RCC 7860 (cell line): ENCODE measurements at places on chromosomes 5 and 9.
A peak's percentile ranks its signal among the peaks of the same experiment; 100 is the strongest.

DNA sequence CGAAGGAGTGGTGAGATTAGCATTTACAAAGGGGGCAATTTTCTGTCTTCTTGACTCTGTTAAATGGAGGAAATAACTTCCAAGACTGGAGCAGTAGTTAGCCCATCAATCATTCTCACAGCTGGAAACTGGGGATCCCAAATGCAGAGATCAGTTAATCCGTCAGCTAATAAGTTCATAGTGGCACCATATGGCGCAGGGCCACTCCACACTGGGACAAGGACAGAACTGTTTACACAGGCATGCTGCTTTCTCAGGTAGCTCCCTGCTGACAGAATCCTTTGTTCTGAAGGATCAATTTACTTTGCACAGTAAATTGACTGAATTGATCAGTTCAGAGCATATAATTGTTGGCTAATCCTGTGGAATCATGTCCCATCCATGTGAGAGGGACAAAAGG, 395.7 kb downstream of the TMEM161B start:
- DNase-seq: no peak

- DNase-seq: no peak
Measured at GRCh38 chr9:18969128-18969527, 63.9 kb downstream of the SAXO1 start.

DNA sequence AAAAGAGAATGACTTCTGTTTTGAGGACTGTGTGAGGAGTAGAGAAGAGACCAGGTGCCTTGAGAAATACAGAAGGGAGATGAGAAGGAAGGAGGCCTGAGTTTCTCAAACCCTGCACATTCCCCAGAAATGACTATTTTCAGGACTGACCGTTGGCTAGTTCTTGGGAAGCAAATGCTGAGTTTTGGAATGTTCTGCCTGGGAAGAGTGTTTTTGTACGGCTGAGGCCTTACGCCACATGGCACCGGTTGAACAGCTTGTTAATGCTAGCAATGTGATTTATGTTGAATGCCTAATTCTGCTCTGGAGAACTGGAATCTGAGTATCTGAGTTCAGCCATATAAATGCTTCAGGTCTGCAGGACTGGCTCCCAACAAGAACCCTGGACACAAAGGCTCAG, 152.7 kb upstream of the ADAMTS16 start:
- no peak for DNase-seq

- DNase-seq: no peak
Measured at GRCh38 chr9:2336055-2336454, 285.5 kb upstream of the VLDLR start.

DNA sequence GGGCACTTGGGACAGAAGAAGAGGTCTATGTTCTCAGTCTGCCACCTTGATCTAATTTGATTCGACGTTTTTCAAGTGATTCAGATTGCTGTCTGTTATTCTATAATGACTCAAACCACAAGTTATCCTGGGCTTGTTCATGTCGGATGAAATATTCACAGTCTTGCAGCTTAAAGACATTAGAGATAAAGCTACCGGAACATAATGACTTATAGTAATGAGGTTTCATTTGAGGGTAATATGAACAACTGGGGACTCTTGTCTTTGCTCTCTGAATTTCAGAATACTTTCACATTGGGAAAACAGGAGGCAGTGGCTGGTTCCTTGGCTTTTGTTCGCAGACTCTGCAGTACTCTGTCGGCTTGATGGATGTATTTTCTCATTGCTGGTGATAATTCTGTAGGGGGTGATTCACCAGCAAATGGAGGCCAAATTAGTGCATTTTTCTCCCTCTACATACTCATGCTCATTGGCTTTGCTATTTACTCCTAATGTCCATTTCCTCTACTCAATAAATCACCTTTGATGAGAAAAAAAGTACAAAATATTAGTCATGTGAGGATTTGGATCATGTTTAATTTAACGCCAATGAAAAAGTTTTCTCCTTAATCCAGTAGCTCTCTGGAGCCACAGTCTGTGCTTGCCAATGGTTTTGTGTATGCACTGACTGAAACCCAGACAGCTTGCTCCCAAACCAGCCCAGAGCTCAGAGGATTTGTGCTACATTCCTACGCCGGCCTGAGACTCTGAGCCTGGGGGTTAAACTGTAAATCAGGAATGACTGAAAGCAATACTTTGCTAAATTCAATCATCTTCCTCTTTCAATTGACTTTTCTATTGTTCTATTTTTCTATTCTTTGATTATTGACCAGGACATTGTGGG, 154.7 kb upstream of the ANKH start:
- DNase-seq: peak; percentile 45

- DNase-seq: no peak
Measured at GRCh38 chr5:14492331-14492964, 89.1 kb upstream of the OTULINL start.

DNA sequence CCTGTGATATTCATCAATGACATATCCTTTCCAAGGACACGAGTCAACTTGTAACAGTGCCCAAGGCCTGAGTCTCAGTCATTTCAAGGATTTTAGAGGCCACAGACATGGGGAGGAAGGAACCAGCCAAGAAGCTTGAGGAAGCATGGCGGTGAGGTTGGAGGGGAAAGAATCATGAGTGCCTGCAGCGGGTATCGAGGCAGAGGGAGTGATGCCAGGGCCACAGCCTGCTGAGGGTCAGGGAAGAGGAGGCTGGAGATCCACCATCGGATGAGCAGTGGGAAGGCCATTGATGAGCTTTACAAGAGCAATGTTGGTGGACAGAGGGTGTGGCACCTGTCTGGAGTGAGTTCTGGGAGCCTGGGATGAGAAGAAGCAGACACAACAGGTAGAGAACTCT, 88.5 kb upstream of the IER5L start:
- DNase-seq: no peak

DNA sequence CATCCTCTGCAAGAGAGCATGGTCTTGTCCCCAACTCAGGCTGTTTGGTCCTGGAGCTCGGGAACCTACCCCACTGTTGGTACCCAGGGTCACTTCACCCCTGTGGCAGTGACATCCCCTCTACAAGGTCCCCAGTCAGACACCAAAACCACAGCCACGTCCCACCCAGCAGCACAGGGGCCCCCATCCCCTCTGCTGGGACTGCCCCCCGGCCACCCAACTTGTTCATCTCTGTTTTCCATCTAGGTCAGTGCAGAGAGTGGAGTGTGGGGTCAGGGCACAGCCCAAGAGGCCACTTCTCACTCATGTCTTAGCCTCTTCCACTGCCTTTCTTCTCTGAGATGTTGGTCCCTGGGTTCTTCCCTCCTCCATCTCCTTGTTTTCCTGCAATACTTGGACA, 233.9 kb upstream of the NFIL3 start:
- DNase-seq: no peak

GRCh38 chr5:159657298-159657697, 259.0 kb upstream of the ADRA1B start:
- DNase-seq: no peak

GRCh38 chr5:103441523-103441922, 121.1 kb downstream of the NUDT12 start:
- DNase-seq: no peak

GRCh38 chr9:69578026-69578425, 94.1 kb downstream of the APBA1 start:
- no peak for DNase-seq

- no peak for DNase-seq
Measured at GRCh38 chr9:124137944-124138335, 119.8 kb upstream of the NEK6 start.

- no peak for DNase-seq
Measured at GRCh38 chr5:171166766-171167165, 142.3 kb upstream of the TLX3 start.

- no peak for DNase-seq
Measured at GRCh38 chr9:105244734-105245028, 230 bp downstream of the SLC44A1 start.

- no peak for DNase-seq
Measured at GRCh38 chr9:134220311-134220710, 55.9 kb upstream of the RNU6ATAC start.

GRCh38 chr5:33482335-33482734, 41.6 kb downstream of the TARS1 start:
- DNase-seq: no peak

DNA sequence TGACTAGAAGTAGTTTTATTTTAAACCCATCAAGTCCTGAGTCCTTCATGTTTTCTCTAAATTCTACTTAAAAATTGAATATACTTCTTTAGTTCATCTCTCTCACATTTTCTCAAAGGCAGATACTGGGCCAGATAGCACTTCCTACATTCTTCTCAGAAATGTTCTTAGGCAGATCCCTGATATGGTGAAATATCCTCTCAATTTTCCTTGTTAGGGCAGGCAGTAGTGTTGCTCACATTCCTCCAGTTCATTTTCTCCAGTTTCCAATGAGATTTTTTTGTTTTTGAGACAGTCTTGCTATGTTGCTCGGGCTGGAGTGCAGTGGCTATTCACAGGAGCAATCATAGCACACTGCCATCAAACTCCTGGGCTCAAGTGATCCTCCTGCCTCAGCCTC, 5.7 kb downstream of the GCNT1 start:
- no peak for DNase-seq

DNA sequence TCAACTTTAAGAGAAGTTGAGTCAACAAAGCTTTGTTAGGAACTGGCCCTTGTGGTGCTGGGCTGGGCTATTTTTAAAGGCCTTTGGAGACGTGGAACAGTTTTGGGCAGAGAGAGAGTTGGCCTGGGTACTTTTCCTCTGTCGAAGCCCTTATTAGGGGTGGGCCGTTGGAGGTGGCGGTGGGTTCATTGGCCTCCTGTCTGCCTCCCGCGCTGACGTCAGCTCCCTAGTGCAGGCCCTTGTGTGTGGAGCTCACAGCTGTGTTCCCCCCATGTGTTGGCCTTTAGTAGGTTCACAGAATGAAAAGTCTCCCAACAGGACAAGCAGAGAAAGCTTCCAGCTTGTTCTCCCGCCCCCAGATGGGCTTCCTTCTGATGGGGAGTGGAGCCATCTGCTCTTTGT, 2.7 kb downstream of the NCS1 start:
- no peak for DNase-seq

GRCh38 chr9:106668534-106668933, 194.4 kb upstream of the ZNF462 start:
- DNase-seq: no peak

GRCh38 chr9:80076162-80076561, 504.4 kb downstream of the TLE4 start:
- DNase-seq: no peak

DNA sequence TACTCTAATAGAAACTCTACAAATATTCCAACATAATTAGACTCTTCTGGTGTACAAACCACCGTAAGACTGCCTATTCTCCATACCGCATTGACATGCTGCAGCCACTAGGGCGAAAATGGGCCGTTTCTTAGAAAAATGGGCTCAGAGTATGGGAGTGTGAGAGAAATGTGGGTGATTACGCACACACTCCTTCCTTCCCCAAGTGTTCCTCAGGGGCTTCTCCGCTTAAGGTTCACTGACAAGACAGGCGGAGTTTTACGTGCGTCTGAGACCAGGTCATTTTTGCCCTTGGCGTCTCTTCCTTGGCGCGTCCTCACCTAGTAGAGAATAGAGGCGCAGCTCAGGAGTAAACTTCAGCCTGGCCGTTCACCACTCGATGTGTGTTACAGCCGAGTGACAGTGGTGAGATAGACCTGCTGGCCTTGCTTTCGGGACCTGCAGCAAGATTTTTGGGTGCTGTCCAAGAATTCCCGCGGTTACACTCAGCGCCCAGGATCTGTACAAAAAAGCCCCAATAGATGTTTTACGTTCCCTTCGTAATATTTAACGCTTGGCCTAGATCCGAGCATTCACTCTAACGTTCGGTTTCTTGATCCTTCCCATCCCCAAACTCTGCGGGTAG, 1.8 kb upstream of the NTRK2 start:
- DNase-seq: no peak

- DNase-seq: no peak
Measured at GRCh38 chr5:153881687-153882086, 157.0 kb downstream of the FAM114A2 start.

GRCh38 chr9:32294106-32294505, 90.3 kb upstream of the ACO1 start:
- DNase-seq: no peak
